ENCODE measurements at places on chromosomes 7 and 10. TPM values are rescaled to one million over a fixed set of nuclear protein-coding genes. Genes with fewer than 3 reads are reported as not detected.

DNA sequence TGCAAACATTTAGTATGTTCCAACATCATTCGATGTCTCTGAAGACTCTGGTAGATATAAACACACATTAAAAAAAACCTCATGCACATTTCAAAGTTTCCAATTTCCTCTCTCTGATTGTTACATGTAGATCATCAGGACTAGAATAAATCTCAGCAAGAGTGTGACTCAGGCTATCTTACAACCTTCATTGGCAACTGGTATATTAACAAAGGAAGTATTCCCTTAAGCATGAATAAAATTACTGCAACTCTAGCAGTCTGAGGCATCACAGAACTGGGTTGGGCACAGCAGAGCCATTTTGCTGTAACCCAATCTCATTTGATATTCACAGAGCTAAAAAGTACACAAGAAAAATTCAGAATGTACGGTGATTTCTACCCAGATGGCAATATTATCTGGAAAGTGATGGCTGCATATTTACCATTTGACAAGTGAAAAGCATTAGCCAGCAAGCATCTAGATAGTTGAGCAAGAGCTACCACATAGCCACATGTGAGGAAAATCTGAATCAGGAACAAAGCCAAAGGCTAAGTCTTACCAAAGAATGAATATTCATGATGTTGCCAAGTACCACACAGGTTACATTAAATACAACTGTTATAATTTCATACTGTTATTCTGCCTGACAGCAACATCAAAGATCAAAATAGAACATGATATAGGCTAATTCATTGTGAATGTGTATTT, 232.2 kb downstream of the CRPPA start:
- H3K27ac ChIP-seq, result no peak overlapping the region
- no peak overlapping the region for H3K4me3 ChIP-seq
- H3K4me1 ChIP-seq, result no peaks in the 10 kb centered on the region
- no peaks in the 10 kb centered on the region for H3K27me3 ChIP-seq
- H3K36me3 ChIP-seq, result no peaks in the 10 kb centered on the region

Gene ADCY1
- total RNA-seq, result 14.6 TPM

DNA sequence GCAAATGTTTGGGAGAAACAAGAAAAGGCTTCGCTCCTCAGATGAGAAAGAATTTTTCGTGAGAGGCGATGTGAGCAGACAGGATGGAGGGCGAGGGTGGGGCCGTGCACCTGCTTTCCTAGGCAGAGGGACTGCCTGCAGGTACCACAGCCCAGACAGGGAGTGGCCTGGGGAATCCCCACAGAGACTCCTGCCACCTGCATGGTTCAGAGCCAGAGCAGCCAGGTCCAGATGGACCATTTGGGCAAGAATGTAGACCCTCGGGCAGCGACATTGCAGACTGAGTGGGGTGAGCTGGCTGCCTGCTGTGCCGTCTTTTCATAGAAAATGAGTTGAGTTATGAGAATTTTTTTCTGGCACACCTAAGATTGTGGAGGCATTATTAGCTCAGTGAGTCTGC, 216.8 kb downstream of the SNX10 start:
- no peaks in the 10 kb centered on the region for H3K27me3 ChIP-seq
- no peak overlapping the region for H3K4me3 ChIP-seq
- H3K36me3 ChIP-seq, result no peaks in the 10 kb centered on the region
- peaks cover 4% of the 10 kb centered on the region for H3K4me1 ChIP-seq

Gene HTR7
- total RNA-seq, result 41.0 TPM

Gene HABP2
- total RNA-seq, result not detected

Gene DLG5
- 66.6 TPM for total RNA-seq

GRCh38 chr10:130775311-130775710, 536.2 kb downstream of the TCERG1L start:
- no peaks in the 10 kb centered on the region for H3K36me3 ChIP-seq
- H3K27me3 ChIP-seq, result no peaks in the 10 kb centered on the region
- H3K4me3 ChIP-seq, result no peak overlapping the region
- no peaks in the 10 kb centered on the region for H3K4me1 ChIP-seq
- no peak for DNase-seq
- no peak overlapping the region for H3K27ac ChIP-seq

Gene CHN2
- total RNA-seq, result 7.5 TPM

Gene CPEB3
- total RNA-seq, result 1.9 TPM

Gene LANCL2
- total RNA-seq, result 10.7 TPM

Data from GM23338 (cell line).